Cardiac fibroblast (primary cell): ENCODE measurements at places on chromosomes 4 and X.
A peak's percentile ranks its signal among the peaks of the same experiment; 100 is the strongest.

GRCh38 chrX:105167233-105167632 is 53.3 kb downstream of the TEX13A start:
- no peak for DNase-seq

DNA sequence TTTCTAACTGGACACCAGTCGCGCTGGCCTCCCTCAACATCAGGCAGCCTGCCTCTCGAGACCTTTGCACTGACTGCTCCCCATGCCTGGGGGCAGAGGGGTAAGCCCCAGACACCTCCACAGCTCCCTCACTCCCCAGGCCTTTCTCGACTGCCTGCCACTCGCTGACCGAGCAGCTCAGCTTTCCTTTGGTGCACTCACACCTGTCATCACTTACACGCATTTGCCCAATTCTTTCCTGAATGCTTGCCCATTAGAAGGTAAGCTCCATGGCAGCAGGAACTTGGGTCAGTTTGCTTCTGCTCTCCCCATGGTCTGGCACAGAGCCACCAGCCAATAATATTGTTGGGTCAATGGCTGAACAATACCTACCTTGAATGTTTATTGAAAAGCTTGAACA is 32.2 kb upstream of the PROM1 start:
- DNase-seq = no peak

- DNase-seq = no peak
Observed at GRCh38 chr4:102774254-102774653, 13.5 kb upstream of the MANBA start.

DNA sequence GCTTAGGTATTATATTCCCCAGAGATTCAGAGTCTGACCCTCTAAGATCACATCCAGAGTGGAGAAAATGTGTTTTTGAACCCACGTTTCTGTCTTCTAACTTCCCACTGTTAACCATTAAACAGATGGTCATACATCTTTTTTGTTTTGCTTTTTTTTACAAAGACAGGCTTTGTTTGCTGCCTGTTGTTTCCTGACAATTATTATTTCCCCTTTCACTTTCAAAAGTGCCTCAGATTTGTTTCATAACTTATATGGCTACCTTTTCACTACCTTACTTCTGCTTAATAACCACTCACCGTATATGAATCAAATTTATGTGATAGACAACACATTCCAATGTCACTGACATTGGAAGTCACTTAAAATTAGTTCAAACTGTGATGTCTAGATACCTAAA is 142.2 kb downstream of the HS3ST1 start:
- DNase-seq = no peak

- DNase-seq = no peak
Observed at GRCh38 chrX:136856551-136856950, 24.0 kb downstream of the RBMX start.

DNA sequence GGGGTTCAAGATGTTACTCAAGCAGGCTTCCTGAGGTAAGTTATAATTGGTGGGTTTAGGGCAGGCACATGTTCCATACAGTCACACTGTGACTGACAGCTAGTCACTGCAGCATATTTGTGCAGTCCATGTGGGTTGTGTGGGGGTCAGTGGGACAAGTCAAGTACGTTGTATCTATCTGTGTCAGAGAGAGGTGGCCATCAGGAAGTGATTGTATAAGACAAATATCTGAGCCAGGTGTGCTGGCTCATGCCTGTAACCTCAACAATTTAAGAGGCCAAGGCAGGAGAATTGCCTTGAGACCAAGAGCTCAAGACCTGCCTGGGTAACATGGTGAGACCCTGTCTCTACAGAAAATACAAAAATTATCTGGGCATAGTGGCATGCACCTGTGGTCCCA is 509.3 kb downstream of the CENPC start:
- DNase-seq = no peak

GRCh38 chr4:164538097-164538496 is 215.8 kb upstream of the SMIM31 start:
- DNase-seq = no peak

DNA sequence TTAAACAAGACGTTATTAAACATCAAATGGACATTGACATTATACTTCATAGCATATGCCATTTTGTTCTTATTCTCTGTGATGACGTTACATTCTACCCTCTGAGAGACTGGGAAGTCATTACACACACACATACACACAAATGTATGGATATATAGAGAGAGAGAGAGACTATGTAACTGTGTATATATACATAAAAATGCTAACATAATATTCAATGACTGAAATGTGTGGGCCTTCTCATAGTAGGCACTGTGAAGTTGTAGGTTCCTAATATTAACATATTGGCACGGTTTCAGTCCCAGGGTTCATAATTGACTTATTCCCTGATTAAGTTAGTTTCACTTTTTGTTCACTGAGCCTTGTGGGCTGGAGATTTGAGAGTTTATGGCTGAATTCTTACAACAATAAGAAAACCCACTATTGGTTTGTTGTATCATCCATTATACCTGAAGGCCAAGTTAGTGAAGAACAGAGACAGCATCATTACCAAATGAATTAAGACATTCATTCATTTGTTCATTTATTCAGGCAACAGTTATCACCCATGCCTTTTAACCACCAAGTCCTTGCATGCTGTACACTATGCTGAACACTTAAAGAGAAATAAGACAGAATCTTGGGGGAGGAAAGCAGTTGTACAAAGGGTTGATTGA is 68.5 kb downstream of the GAB1 start:
- DNase-seq = no peak

GRCh38 chrX:154775419-154776349 is 13.0 kb downstream of the DKC1 start:
- peak; percentile 48 for DNase-seq
